ENCODE measurements at places on chromosomes 7 and 10.

- no peak for DNase-seq
Measured at GRCh38 chr10:97766996-97767924, 4.5 kb downstream of the SFRP5 start.

- DNase-seq: no peak
Measured at GRCh38 chr7:11767148-11767547, 64.8 kb downstream of the THSD7A start.

DNA sequence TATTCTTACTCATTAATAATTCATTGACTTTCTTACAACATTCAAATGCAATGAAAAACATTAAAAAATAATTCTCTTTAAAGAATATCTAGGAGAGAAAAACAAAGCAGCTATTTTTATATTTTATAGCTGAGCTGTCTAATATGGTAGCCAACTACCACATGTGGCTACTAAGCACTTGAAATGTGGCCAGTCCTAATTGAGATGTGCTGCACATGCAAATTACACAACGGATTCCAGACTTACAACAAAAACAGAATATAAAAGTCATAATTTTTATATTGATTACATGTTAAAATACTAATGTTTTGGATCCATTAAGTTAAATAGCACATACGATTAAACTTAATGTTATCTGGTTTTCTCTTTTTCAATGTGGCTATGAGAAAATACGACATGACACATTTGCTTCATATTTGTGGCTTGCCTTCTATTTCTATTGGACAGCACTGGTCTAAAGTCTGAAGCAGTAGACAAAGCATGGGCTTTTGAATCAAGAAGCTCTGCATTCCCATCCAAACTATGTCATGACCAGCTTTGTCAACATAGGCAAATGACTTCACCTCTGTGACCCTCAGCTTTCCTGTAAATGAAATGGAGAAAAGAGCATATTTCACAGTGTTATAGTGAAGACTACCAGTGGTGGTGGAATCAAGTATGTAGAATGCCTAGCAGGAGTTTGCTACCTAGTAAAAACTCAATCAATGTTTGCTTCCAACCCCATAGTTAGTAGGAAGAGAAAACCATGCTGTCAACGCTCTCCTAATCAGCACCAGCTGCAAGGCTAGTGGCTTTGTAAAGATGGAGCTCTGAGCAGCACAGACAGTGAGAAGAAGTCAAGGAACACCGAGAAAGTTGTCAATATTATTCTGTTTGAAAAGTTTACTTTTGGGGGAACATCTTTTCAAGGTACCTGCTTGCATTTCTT, 37.1 kb upstream of the GDF10 start:
- no peak for DNase-seq

DNA sequence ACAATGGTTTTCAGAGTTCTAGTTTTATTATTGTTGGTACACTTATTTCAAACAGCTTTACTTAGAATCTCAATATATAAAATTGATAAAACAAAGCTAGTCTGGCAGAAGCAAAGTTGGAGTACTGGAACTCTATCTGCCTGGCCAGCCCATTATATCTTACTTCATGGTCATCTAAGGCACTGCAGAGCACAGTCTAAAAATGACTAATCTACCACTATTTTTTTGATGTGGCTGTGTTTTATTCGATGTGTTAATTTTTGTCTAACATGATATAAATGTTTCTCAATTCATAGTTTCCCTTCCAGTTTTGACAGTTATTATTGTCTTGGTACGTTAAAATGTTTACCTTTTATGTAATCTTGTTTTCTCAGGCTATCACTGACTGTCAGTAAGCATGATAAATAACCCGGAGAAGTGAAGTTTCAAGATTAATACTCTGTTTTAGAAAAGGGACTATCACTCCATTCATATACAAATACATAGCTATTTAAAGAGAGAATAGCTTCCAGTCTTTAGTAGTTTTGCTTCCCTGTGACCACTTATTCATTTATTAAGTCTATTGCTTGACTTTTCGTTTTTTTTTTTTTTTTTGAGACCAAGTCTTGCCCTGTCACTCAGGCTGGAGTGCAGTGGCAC, 60.6 kb upstream of the CSTF2T start:
- DNase-seq: no peak

GRCh38 chr7:136062625-136063325, 85.6 kb upstream of the MTPN start:
- DNase-seq: peak; percentile 63
